Posterior cingulate gyrus (tissue), 11 donors: ENCODE measurements at places on chromosomes 7 and 10.
A peak's percentile ranks its signal among the peaks of the same experiment; 100 is the strongest.

DNA sequence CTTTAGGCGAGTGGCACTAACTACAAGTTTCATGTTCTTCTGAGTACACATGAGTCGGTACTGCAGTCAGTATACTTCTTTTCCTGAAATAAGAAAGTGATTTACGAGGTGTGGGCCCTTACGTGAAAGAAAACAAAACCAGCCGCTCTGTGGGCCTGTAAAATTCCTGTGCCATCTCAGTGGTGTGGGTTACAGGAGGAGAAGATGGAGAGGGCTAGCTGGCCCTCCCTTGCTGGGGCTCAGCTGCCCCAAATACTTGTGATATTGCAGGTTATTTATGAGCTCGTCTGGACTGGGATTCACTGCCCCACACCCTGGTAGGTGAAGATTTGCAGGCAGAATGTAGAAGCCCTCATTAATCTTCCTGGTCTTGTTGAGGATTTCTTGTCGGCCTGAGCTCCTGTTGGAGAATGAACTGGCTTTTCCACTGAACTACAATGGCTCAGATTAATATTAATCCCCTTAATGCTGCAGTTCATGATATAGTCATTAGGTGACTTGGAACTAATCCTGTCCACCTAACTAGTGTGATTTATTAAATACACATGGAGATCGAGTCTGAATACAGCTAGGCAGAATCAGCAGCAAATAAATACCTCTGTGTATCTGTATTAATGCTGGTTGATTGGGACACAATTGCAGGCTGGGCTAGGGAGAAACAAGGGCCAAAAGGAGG, 68.0 kb downstream of the GBF1 start:
- DNase-seq: no peak

DNA sequence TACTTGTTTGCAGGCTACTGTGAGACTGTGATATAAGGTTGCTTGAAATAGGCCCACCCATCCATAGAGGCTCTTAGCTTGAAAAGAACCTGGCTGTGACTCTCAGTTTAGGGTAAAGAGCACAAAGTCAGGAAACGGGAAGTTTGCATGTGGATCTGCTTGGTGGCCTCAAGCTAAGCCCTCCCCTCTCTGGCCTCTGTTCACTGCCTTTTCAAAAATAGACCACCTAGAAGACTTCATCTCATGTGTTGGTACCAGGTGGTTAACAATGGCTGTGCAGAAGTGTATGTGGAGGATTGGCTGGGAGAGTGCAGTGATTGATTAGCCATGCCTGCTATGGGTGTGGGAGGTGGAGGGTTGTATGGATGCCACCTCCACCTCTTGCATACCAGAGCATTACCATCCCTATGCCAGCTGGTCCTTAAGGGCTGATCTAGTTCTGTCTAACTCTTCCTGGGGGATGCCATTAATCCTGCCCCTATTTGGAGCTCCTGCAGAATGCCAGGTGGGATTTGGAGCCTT, 122.0 kb downstream of the ZMIZ1 start:
- DNase-seq: no peak

GRCh38 chr10:95601116-95601719, 40.0 kb upstream of the SORBS1 start:
- DNase-seq: peak; percentile 95

GRCh38 chr7:90607196-90607595, 11.1 kb downstream of the CDK14 start:
- DNase-seq: no peak

DNA sequence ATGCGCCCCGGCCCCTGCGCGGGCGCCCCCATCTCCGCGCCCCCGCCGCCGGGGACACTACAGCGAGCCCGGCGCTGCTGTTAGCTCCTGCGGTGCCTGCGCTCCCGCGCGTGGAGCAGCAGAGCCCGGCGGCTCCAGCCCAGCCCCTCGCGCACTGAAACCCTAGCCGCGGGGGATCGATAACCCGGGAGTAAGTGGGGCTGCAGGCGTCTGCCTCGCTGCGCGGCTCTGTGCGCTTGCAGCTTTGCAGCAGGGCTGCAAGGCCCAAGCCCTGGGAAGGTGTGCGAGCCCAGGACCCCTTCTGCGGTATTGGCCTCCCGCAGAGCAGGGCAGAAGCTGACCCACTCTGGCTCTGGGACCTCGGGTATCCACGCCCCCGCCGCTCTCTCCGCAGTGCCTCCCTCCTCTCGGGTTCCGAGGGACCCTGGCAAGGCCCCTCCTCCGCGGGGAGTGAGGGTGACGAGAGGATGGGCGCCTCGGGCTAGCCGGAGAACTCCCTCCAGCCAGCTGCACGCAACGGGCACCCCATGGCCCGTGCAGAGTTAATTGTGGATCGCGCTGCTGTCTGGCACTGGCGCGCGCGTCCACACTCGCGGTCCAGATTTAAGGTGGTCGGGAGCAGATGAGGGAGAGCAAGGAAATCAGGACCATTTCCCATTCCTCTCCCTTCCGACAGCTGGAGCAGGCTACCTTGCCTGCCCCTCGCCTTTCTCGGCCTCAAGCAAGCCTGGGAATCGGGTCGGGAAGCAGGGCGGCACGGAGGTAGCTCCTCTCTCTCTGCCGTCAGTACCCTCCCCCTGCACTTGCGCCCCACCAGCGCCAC, 2.1 kb downstream of the SHH start:
- no peak for DNase-seq

- no peak for DNase-seq
Observed at GRCh38 chr10:117454502-117454901, 79.3 kb upstream of the PDZD8 start.
